ENCODE measurements at places on chromosomes 5 and 9.

GRCh38 chr9:110329639-110330230 lies 7.9 kb downstream of the TXNDC8 start:
- no peak for DNase-seq

DNA sequence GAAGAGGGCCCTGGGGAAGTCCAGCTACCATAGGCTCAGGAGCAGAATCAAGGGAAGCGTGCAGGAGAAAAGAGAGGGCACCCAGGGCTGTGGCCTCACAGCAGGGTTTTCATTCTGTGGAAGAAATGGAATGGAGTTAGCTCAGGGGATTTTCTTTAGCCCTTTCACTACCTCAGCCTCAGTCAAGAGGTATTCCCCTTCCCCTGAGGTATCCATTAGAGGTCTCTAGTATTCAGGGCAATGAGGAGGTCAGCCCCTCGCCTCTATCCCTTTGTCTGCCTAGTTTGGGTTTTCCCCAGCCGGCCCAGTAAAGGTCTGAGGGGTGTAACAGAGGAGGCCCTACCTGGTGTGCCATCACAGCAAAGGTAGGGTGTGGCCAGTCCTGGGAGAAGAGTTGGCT lies 21.5 kb downstream of the GFRA3 start:
- DNase-seq = no peak

DNA sequence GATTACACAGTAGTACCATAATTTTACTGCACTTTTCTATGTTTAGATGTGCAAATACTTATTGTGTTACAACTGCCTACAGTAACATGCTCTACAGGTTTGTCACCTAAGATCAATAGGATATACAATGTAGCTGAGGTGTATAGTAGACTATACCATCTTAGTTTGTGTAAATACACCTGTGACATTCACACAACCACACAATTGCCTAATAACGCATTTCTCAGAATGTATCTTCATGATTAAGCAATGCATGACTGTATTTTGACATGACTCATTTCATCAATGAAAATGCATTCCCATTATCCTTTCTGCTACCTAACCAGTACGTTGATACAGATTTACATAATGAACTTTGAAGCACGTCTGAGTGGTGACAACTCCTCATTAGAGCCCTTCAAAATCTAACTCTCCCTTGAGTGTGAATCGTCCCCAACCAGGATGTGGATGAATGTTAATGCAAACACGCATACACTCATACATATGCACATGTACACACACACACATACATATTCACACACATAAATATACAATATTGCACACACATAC lies 28.4 kb downstream of the GZMK start:
- no peak for DNase-seq

DNA sequence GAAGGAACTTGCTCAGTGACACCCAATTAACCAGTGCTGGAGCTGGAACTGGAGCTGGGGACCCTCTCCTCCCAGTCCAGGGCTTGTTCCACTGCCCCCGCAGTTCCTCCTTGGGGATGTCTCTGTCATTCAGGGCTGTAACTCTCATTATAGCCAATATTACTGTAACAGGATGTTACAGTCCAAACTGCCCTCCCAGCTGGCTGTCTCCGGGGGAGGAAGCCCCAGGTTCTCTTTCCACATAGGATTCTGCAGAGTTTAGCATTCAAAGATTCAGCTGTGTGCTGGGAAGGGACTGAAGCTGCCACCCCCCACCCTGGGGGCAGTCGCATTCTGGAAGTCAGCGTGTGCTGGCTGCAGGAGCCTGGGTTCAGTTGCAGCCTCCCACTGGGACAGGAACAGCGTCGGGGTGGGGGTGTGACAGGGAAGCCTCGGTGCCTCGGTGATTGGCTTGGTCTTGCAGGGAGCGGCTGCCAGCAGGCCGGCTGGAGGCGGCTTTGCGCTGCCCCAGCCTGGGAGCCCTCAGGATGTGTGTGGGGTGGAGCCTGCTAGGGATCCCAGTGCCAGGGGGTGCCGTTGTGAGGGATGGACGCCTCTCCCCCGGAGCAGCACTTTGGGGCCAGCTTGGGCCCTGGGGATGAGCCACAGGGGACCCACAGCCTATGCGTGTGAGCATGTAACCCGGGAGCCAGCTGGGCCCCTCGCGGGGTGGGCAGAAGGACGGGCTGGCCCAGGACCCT lies 101.1 kb downstream of the RGS3 start:
- no peak for DNase-seq

- DNase-seq = no peak
These were observed 113.0 kb downstream of the ANXA1 start for GRCh38 chr9:73264631-73265030.

DNA sequence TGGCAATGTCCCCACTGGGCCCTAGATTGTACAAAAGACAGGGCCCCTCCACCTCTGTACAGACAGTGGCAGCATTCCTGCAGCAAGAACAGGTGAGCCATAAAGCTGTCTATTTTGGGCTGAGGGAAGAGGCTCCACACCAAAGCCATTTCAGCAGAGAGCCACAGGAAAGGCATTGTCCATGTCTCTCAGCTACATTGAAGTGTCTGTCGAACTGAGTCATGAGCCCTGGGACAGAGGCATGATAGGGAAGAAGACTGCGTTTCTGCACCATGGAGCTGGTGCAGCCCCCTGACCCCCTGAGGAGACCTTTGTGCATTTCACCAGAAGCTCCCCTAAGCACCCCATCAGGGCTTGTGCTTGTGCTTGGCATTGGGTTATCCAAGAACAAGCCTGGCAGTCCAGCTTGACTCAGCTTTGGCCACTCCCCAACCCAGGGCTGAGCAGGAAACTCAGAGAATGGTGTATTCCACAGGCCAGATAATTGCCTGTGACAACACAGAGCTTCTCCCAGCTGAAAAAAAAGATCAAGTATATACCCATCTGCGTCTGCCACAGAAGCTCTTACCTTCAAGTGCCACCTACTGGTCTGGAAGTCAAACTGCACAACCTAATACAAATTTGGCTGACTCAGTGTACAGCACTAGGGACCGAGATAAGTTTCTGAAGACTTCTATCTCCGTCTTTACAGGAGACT lies 5.9 kb upstream of the FRMD3 start:
- no peak for DNase-seq

- peak; percentile 11 for DNase-seq
These were observed 50.4 kb upstream of the CDKN2AIPNL start for GRCh38 chr5:134462047-134462575.

GRCh38 chr5:55483885-55484284 lies 50.9 kb downstream of the PLPP1 start:
- no peak for DNase-seq

- peak; percentile 34 for DNase-seq
These were observed 80.1 kb upstream of the DMAC1 start for GRCh38 chr9:7879551-7880245.

DNA sequence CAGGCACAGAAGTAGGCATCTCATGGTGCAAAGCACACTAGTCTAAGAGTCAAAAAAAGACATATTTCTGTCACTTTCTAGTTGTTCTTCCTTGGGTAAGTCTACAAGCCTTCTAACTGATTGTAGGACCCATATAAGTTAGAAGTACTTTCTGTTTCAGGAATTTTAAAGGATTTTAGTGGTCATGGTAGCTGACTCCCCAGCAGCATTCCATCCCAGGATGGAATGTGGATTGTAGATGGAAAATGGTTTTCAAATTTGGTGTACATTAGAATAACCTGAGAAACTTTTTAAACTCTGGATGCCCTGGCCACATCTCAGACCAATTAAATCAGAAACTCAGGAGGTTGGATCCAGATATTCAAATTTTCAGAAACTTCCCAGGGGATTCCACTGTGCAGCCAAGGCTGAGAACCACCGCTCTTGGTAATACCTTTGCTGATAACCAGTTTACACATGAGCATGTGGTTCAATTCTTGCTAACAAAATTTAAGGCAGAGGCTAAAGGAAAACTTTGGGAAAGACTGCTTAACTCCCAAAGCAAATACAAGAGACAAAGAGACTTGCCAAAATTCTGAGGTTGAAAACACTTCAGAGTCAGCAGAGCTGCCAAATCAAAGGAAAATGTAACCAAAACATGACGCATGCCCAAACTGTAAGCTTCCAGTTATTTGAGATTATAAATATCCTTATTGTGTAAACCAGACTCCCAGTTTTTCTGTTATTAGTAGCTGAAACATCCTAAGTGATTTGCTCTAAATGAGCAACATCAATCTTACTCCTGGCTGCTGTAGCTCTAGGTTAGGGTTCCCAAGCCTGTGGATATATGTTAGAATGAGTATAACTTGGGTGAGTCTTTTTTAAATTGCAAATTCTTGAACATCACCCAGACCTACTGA lies 145.4 kb upstream of the MTAP start:
- no peak for DNase-seq

GRCh38 chr5:172776235-172776594 lies 5.2 kb upstream of the DUSP1 start:
- no peak for DNase-seq

- DNase-seq = no peak
These were observed at the start of gene C1QTNF2 for GRCh38 chr5:160369990-160370712. Gene C1QTNF2 (minus strand): TSS chr5:160370626. CDS start chr5:160355011, 15,615 bp downstream.

DNA sequence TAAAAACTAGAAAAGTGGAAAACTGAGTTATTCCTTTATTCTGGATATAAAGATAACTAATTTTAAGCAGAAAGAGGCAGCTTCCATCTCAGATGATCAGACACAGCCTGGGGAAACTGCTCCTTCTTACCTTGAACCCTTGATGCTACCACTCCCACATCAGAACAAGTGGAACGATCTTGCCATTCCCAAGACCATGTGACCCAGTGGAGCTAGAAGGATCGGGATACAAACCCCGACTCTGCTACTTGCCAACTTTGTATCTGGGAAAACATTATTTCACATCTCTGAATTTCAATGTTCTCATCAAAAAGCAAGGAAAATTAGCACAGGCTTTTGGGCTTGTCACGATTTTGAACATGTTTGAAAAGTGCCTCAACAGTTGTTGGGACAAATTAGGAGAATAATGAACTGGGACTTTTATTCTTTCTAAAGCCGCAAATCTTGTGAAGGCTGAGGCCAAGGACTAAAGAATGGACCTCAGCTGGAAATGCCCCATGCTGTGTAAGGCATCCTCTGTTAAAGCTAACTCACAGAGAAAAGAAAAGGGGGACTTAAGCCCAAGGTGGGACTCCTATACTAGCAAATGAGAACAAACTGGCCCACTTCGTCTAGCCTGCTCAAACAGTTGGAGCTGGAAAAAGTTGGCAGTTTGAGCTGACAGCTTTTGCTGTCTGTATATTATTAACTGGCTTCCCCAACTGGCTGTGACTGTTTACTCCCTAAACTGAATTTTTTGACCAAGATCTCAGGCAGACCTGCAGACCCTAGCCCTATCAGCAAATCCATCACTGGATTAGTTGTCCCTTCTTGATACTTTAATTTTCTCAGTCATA lies 552.3 kb downstream of the EFNA5 start:
- DNase-seq = no peak

DNA sequence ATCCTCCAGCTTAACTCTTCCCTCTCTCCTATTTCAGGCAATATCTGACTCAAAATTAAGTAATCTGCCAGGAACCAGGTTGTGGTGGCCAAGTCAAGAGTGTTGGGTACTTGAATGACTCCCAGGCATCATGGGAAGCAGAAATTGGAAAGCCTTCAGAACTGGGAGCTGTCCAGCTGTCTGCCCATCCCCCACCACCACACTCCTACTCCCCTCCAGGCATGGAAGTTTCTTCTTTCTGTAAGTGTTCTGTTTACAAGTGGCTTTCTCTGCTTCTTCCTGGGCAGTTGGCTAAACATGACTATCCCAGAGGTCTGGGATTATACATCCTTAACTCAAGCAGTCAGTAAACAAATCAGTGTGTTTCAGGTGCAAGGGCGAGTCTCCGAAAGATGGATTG lies 14.6 kb upstream of the PBX3 start:
- DNase-seq = no peak

GRCh38 chr5:162248107-162248713 lies 180.6 kb downstream of the GABRG2 start:
- no peak for DNase-seq

GRCh38 chr5:7815892-7816534 lies 34.9 kb downstream of the CFAP90 start:
- DNase-seq = peak; percentile 36

DNA sequence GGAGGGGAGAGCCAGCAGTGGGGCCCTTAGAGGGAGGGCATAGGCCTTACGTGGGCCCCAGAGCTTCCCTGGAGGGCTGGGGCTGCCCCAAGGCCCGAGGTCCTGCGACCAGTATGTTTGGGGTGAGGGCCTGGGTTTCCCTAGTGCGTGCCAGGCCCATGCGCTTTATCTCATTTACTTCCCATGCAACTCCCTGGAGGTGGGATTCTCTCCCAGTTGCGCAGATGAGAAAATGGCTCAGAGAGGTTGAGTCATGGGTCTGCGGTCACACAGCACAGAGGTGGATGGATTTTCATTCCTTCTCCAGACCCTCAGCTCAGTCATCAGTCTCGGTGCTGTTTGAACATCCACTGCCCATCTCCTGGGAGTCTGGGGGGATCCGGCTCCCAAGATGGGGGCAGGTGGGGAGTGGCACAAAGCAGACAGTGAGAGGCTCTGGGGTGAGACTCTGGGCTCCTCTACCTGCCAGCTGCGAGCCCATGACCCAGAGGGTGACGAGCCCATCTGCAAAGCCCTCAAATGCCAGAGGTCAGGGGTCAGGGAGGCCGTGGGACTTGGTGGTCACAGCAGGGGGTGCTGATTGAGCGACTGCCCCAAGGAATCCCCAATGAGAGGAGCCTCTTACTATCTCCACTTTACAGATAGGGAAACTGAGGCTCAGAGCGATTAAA lies 171.2 kb downstream of the GAPVD1 start:
- no peak for DNase-seq

DNA sequence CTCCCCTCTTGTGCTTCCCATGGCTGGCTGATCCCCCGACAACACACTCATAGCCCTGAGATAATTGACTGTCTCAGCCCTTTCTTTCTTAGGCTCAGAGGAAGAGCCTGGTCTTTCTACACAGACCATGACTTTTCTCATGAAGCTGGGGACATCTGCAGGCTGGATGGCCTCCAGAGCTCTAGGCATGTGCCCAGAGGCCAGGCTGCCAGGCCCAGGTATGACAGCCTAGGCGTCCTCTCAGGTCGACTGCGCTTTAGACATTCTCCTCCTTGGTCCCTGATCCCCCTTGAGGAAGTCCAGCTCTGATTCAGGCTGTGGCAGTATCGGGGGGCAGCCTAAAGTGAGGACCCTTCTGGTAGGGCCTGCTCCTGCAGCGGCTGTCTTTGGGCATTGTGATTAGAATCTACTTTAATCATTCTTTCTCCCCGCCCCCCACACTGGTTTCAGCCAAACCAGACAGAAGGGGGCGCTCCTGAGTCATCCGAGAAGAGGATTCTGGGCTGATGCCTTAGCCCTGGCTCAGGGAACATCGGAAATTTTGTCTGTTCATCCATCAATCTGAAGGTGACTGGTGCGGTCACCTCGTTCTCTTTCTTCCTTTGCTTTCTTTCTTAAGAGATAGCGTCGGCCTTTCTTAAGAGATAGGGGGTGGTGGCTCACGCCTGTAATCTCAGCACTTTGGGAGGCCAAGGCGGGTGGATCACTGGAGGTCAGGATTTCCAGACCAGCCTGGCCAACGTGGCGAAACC lies 66.5 kb upstream of the HSPA9 start:
- DNase-seq = peak; percentile 62

DNA sequence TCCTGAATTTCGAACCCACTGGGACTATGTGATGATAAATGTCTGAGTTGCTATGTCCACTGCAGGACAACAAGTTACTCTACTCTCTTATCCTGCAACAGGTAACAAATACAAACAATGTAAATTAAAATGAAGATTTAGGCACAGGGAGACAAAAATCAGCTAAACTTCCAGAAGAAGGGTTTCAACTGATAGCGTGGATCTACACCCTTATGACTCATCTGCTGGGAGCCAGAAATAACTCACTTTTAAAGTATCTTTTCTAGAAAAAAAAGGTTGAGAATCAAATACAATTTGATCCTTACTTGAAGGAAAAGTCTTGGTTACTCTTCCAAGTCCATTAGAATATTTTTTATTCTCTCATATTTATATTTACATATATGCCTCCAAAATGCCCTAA lies 21.4 kb downstream of the PJA2 start:
- DNase-seq = no peak

GRCh38 chr9:121598167-121598964 lies 53.1 kb upstream of the DAB2IP start:
- no peak for DNase-seq
